ENCODE measurements at places on chromosomes 4 and X. TPM values are rescaled to one million over a fixed set of nuclear protein-coding genes. Genes with fewer than 3 reads are reported as not detected.
A peak's percentile ranks its signal among the peaks of the same experiment; 100 is the strongest.

Gene RAB9B
- total RNA-seq = not detected

Gene ZCCHC12
- total RNA-seq = 0.14 TPM

Gene SLC26A1
- total RNA-seq = not detected

Gene SYP
- total RNA-seq = 0.17 TPM

Gene GAGE13
- total RNA-seq = not detected

Gene MID1IP1
- 40.9 TPM for total RNA-seq

Gene CBR4
- 5.1 TPM for total RNA-seq

Gene SPANXA2
- not detected for total RNA-seq

Gene FAT4
- not detected for total RNA-seq

Gene ATP1B4
- total RNA-seq = not detected

Gene SLC10A4
- not detected for total RNA-seq

Gene CLIC2
- 0.89 TPM for total RNA-seq

DNA sequence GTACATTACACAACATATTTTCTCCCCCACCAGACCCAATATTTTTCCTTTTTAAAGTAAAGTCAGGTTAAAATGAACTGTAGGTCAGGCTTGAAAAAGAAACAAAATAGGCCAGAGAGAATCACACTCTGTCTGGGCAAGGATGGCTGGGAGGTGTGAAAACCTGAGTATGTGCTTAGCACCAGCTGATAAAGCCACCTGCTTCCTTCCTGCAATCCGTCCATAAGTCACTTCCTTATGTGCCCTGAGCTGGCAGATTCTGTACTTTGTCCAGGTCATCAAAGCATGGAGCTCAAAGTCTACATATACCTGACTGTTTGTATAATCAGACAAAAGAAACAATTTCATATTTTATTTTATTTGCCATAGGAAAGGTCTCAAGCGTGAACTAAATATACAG, 37.7 kb downstream of the ANTXR2 start:
- H3K4me3 ChIP-seq = no peak overlapping the region
- H3K27me3 ChIP-seq = no peaks in the 10 kb centered on the region
- H3K27ac ChIP-seq = peak overlapping the region; percentile 35
- no peak for DNase-seq
- H3K4me1 ChIP-seq = peaks cover 12% of the 10 kb centered on the region

DNA sequence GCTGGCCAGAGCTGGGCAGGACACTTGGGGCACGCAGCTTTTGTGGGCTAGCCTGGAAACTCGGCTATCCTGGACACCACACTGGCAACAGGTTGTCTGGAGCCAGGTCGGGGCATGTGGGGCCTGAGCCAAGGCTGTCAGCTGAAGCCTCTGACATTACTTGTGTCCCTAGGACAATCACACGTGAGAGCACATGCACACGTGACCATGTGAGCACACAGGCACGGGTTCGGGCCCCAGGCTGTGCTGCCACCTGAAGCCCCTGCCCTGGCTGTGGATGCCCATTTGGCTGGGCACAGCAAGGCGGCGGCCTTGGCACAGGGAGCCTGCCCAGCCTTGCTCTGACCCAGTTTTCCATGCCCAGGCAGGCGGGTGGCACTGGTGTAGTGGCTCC, 8.7 kb upstream of the FGFR3 start:
- H3K27ac ChIP-seq = no peak overlapping the region
- H3K36me3 ChIP-seq = no peaks in the 10 kb centered on the region
- no peak overlapping the region for H3K4me3 ChIP-seq
- H3K27me3 ChIP-seq = no peaks in the 10 kb centered on the region
- DNase-seq = no peak
- no peaks in the 10 kb centered on the region for H3K4me1 ChIP-seq

- no peak for DNase-seq
- no peaks in the 10 kb centered on the region for H3K4me1 ChIP-seq
- no peak overlapping the region for H3K27ac ChIP-seq
- no peaks in the 10 kb centered on the region for H3K36me3 ChIP-seq
- H3K27me3 ChIP-seq = no peaks in the 10 kb centered on the region
- no peak overlapping the region for H3K4me3 ChIP-seq
Measured at GRCh38 chr4:21470535-21470934, 478.0 kb downstream of the KCNIP4 start.

DNA sequence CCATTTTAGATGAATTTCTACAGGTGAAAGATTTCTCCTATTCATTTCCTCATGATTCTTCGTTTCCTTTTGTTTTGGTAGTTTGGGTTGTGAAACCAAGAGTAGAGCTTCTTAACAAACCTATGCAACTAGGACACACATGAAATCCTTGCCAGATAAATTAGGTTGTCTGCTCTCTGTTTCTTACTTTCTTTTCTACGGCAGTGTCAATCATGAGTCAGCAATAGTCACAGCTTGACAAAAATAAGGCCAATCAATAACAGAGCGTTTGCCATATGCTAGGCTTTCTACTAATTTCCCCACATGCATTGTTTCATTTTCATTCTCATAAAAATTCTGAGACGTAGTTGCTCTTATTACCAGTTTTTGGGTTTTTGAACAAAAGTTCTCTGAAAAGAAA, 20.3 kb downstream of the CLRN2 start:
- no peaks in the 10 kb centered on the region for H3K4me1 ChIP-seq
- H3K27ac ChIP-seq = no peak overlapping the region
- H3K4me3 ChIP-seq = no peak overlapping the region
- DNase-seq = no peak
- H3K27me3 ChIP-seq = no peaks in the 10 kb centered on the region

DNA sequence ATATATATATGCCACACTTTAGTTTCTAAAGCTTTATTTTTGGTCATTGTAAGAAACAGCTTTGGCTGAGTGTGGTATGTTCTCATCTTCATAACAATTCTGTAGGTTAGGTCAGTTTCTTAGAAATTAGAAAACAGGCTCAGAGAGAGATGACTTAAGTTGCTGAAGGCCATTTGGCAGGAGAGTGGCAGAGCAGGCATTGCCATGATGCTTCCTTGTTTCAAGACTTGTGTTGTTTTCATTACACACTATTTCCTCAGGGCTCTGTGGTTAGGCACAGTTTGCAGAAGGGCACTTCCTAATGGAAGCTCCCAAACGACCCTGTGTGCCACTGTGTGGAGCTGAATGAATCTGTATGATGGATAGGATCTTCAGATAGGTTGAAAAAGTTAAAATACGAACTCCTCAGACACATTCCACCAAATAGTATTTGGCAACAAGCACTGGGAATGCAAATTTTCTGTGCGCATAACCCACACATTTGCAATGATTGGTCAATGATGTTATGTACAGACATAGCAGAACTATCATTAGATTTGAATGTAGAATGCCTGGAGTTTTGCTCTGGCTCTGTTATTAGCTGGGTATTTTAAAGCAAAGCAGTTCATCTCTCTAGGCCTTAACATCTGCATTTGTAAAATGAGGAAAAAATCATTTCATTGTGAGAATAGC, 274.3 kb upstream of the HS3ST1 start:
- H3K4me3 ChIP-seq = no peak overlapping the region
- H3K27me3 ChIP-seq = no peaks in the 10 kb centered on the region
- H3K36me3 ChIP-seq = no peaks in the 10 kb centered on the region
- H3K4me1 ChIP-seq = no peaks in the 10 kb centered on the region
- no peak overlapping the region for H3K27ac ChIP-seq

DNA sequence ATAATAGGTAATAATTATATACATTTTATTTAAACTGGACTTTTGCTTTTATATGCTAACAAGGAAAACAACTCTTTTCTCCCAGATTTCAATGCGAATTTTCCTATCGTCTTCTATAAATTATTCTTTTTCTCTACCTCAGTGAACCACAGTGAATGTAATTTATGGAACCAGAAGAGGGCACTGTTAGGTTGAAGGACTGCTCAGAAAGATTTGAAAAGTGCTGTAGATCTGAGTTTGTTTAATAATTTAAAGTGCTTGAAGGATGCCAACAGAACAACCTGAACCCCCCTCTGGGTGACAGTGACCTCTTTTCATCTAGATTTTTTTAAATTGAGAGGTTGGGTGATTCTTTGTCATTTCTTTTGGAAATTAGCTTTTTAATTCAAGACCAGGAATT, 54.9 kb downstream of the PHOX2B start:
- no peaks in the 10 kb centered on the region for H3K36me3 ChIP-seq
- H3K27me3 ChIP-seq = no peaks in the 10 kb centered on the region
- H3K4me3 ChIP-seq = no peak overlapping the region
- no peaks in the 10 kb centered on the region for H3K4me1 ChIP-seq

DNA sequence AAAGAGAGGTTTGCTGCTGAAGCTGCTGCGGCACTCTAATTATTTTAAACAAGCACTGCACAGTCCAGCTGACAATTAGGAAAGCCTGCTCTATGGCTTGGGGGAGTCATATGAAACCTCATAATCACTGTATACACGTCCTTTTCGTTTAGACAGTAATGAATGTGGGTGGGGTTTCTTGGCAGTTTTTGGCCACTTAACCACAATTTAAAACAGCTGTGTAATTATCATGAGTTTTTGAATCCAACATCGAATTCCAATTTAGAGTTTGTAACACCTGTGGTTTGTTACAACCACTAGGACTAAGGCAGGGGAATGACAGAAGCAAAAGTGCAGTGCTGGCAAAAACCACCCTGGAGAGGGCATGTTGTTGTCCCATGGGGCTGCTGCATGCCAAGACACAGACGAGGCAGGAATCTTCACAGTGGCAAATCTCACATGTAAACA, 99.5 kb downstream of the CXXC4 start:
- H3K36me3 ChIP-seq = no peaks in the 10 kb centered on the region
- no peaks in the 10 kb centered on the region for H3K27me3 ChIP-seq
- H3K4me3 ChIP-seq = no peak overlapping the region
- no peaks in the 10 kb centered on the region for H3K4me1 ChIP-seq

- H3K4me1 ChIP-seq = no peaks in the 10 kb centered on the region
- DNase-seq = no peak
- no peak overlapping the region for H3K27ac ChIP-seq
- no peak overlapping the region for H3K4me3 ChIP-seq
- H3K36me3 ChIP-seq = no peaks in the 10 kb centered on the region
Measured at GRCh38 chrX:14997271-14997670, 124.0 kb downstream of the MOSPD2 start.

- no peak for DNase-seq
- H3K27me3 ChIP-seq = no peaks in the 10 kb centered on the region
- H3K4me3 ChIP-seq = no peak overlapping the region
- no peaks in the 10 kb centered on the region for H3K4me1 ChIP-seq
- no peaks in the 10 kb centered on the region for H3K36me3 ChIP-seq
Measured at GRCh38 chr4:140330311-140330900, 43.0 kb upstream of the SCOC start.

DNA sequence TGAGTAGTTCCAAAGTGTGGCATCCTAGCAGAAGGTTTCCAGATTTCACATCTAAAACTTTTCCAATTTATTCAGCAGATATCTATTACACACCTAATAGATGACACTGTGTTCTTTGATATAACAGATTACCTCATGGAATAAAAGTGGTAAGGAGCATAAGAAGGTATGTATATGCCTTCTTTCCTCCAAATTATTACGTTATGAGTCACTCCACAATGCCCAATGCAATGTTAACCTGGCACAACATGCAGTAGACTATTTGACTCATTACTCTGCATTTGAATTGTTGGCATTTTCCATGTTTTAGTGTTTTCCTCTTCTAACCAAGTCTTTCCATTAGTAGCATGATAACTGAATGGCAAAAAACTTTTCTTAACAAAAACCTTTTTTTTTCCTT, 383.6 kb downstream of the ADGRL3 start:
- DNase-seq = no peak
- no peak overlapping the region for H3K27ac ChIP-seq
- no peaks in the 10 kb centered on the region for H3K4me1 ChIP-seq
- H3K27me3 ChIP-seq = no peaks in the 10 kb centered on the region

GRCh38 chr4:87843936-87844335, 11.2 kb downstream of the MEPE start:
- H3K27ac ChIP-seq = no peak overlapping the region
- no peak for DNase-seq
- H3K4me1 ChIP-seq = no peaks in the 10 kb centered on the region
- no peak overlapping the region for H3K4me3 ChIP-seq
- no peaks in the 10 kb centered on the region for H3K36me3 ChIP-seq

DNA sequence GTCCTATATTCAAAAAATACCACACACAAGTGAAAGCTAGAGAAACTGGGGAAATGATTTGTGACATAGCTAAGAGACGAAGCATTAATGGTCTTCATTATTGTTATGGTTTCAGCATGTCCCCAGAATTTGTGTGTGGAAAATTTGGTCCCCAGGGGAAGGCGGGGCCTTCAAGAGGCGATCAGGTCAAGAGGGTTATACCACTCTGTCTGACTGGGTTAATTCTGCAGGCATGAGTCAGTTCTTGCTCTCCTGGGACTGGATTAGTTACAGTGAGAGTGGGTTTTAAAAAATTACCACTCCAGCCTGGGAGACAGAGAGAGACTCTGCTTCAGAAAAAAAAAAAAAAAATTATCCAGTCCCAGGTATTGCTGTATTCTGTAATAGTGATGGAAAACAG, 2.1 kb upstream of the MTNR1A start:
- H3K4me3 ChIP-seq = no peak overlapping the region
- no peak for DNase-seq
- H3K4me1 ChIP-seq = no peaks in the 10 kb centered on the region
- H3K27ac ChIP-seq = no peak overlapping the region

DNA sequence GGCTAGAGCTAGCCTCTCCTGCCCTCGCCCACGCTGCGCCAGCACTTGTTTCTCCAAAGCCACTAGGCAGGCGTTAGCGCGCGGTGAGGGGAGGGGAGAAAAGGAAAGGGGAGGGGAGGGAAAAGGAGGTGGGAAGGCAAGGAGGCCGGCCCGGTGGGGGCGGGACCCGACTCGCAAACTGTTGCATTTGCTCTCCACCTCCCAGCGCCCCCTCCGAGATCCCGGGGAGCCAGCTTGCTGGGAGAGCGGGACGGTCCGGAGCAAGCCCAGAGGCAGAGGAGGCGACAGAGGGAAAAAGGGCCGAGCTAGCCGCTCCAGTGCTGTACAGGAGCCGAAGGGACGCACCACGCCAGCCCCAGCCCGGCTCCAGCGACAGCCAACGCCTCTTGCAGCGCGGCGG, at the start of gene AR:
AR (plus strand) TSS at position 204 of the 400 bp plus-strand sequence. CDS start 1,126 bp downstream, outside the sequence.
- H3K4me1 ChIP-seq = no peaks in the 10 kb centered on the region
- DNase-seq = no peak
- no peak within 1 kb of the TSS for H3K4me3 ChIP-seq
- peaks cover 23% of the 10 kb centered on the region for H3K27me3 ChIP-seq

- no peaks in the 10 kb centered on the region for H3K36me3 ChIP-seq
- no peak overlapping the region for H3K27ac ChIP-seq
- H3K27me3 ChIP-seq = peaks cover 17% of the 10 kb centered on the region
- H3K4me1 ChIP-seq = peaks cover 7% of the 10 kb centered on the region
- DNase-seq = no peak
Measured at GRCh38 chrX:39689376-39690104, 408.2 kb downstream of the BCOR start.

Data from CD4-positive, alpha-beta T cell (primary cell).